ENCODE measurements at places on chromosomes 5 and 9. TPM values are rescaled to one million over a fixed set of nuclear protein-coding genes. Genes with fewer than 3 reads are reported as not detected.

Gene QSOX2
- total RNA-seq: 8.2 TPM

Gene TRIM14
- 0.82 TPM for total RNA-seq

Gene ZNF366
- 0.82 TPM for total RNA-seq

Gene LECT2
- total RNA-seq: not detected

Gene WNK2
- 12.6 TPM for total RNA-seq

Gene C5orf46
- not detected for total RNA-seq

Gene ANKRD18B
- not detected for total RNA-seq

- no peak for DNase-seq
Measured at GRCh38 chr9:91426123-91426745, 2.6 kb upstream of the NFIL3 start.

GRCh38 chr9:69877852-69878514, 57.4 kb downstream of the CFAP95 start:
- peak; percentile 25 for DNase-seq

GRCh38 chr9:34126207-34127034, at the start of gene DCAF12:
TSS of gene DCAF12 (minus strand) at chr9:34126698. CDS start at chr9:34126431, 267 bp downstream.
- DNase-seq: peak; percentile 85

- DNase-seq: no peak
Measured at GRCh38 chr5:25850581-25850980, 1187.8 kb downstream of the CDH9 start.

DNA sequence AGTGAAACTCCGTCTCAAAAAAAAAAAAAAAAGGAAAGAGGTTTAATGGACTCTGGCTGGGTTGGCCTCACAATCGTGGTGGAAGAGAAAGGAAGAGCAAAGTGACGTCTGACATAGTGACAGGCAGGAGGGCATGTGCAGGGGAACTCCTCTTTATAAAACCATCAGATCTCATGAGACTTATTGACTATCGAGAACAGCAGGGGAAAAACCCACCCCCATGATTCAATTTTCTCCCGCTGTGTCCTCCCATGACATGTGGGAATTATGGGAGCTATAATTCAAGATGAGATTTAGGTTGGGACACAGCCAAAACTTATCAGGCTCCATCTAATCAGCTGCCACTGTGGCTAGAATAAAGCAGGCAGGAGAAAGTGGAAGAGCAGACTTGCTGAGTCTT, 610.4 kb upstream of the NUDT12 start:
- no peak for DNase-seq

GRCh38 chr9:86903734-86904085, 43.6 kb downstream of the GAS1 start:
- DNase-seq: no peak

DNA sequence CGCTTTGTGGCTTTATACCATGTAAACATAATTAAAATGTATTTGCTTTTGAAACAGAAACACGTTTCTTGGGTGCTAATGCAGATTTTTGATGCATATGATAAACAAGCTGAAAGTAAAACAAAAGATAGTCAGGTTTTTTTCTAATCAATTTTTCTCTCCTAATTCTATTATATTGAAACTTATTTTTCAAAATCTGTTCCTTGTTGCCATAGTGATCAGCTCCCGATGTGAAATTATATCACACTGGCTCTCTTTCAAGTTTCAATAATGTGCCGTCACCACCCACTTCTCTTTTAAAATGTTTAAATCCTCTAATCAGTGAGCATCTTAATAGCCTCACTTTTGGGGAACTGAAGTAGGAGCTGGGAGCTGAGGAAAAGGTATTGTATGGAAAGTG, 36.4 kb upstream of the DAPK1 start:
- no peak for DNase-seq

- no peak for DNase-seq
Measured at GRCh38 chr9:18921366-18922075, 111.5 kb downstream of the SAXO1 start.

DNA sequence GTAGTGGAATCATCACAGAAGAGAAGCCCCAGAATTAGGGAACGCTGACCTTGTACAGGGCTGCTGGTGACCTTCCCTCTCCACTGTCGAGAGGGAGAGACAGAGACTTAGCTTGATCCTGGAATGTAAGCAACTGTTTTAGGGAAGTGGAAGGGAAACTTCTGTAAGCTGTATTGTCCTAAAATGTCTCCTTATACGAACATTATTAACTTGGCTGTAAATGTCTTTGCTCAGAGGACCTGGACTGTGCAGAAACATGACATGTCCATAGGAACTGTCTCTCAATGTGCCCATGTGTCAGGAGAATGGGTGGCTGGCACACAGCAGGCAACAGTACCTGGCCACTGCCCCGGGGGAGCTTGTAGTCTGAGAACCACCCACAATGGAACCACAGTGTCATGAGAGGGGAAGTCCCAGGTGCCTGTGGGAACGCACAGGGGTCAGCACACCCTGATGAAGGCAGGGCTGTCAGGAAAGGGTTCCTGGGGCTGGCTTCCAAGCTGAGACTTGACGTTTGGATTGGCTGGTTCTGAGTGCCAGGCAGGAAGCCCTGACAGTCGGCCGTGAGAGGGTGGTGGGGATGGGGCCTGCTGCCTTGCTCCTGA, 34.0 kb downstream of the DAP start:
- DNase-seq: no peak

GRCh38 chr5:1762883-1763547, 36.6 kb downstream of the MRPL36 start:
- no peak for DNase-seq

- DNase-seq: no peak
Measured at GRCh38 chr5:143496943-143497342, 93.5 kb upstream of the NR3C1 start.

GRCh38 chr9:128106181-128106939, 21.2 kb downstream of the PTGES2 start:
- DNase-seq: no peak

DNA sequence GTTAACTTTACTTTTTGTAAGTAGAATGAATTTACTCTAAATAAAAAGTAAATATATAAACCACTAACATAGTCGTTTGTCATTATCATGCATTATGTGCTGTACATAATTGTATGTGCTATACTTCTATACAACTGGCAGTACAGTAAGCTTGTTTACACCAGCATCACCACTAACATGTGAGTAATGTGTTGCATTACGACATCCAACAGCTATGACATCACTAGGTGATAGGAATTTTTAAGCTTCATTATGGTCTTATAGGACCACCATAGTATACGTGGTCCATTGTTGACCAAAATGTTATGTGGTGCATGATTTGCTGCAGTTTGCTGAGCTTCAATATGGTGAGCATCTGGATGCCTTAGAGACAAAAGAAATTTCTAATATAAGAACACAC, 819.1 kb upstream of the GRAMD2B start:
- no peak for DNase-seq

DNA sequence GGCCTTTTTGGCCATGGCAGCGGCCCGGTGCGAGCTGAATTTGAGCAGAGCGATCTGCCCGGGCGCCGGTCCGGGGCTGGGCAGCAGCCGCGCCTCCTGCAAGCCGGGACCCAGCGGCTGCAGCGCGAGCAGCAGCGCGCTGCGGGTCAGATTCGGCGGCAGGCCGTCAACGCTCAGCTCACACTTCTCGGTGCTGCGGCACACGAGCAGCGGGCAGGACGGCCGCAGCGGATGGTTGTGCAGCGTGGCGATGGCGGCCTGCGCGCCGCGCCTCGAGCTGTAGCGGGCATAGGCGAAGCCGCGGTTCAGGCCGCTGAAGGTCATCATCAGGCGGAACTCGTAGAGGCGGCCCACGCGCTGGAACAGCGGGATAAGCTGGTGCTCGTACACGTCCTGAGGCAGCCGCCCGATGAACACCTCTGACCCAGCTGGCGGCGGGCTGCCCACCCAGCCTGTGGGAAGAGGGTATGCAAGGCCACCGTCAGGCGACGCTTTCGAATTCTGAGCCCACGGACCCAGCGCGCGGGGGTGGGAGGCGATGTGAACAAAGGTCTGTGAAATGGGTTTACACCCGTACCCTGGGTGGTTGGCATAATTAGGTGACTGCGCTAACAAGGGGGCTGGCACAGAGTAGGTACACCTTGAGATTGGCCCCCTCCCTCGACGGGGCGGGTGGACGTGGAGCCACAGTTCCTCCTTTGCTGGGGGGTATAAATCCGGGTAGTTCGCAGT, 755 bp downstream of the DND1 start:
- peak; percentile 33 for DNase-seq

DNA sequence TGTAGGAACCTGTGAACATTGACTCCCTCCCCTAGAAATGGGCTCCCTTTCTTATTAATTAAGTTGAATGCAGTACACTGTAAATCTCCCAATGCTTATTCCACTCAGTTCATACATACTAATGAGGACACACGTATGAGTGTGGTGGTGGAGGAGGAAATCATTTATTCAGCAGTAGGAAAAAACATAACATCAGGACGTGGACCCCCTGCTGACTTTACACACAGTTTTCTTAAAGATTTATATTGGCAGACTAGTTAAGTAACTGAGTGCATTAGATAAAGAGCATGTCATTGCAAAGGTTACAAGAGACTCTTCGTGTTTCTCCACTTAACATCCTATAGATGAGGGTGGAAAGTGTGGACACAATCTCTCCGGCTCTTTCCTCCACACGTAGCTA, 37.8 kb upstream of the SEMA6A start:
- DNase-seq: no peak

- no peak for DNase-seq
Measured at GRCh38 chr5:14078716-14079115, 64.4 kb upstream of the TRIO start.

DNA sequence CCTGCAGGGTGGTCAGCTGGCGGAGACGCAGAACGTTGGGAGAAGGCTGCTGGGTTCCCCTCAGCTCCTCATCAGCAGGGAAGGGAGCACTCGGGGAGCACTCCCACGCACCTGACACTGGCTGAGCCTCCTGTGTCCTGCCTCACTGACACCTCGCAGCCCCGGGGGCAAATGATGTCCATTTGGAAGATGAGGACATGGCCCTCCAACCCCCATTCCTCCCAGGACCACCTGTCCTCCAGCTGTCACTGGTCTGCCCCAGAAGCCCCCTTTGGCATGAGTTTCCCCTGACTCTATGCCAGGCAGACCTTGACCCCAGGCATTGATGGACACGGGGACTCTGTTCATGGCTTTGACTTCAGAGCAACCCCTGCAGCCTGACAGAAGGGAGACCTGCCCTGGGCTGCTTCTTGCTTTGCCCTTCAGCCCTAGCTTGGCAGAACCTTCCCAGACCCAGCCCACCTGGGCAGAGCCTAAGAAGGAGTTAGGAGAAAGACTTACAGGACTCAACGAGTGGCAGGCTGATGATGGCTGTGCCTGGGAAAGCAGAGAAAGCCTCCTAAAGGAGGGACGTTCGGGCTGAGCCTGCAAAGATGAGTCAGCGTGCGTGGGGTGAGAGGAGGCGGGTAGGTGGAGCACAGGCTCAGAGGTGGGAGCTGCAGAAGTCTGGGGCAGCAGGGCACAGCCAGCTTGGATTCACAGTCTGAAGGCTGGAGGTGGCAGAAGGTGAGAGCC, 90.6 kb downstream of the LMX1B start:
- DNase-seq: peak; percentile 19

Data from frontal cortex (tissue), 4 donors.